Inflammatory macrophage treated with lipopolysaccharide for 4 hours (primary cell): ENCODE measurements at places on chromosomes 1 and 21.
A peak's percentile ranks its signal among the peaks of the same experiment; 100 is the strongest.

DNA sequence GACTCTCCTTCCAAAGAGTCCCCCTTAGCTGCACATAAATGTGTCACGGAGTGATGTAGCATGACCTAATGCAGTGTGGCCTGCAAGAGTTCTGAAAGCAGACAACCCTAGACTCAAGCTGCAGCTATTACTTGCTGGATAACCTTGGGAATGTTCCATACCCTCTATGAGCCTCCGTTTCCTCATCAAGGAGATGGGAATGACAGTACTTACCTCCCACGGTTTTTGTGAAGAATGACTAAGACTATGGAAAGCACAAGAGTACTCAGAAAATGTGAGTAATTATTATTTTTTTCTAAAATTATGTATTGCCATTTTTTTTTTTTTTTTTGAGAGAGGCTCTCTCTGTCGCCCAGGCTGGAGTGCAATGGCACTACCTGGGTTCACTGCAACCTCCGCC lies 3.0 kb downstream of the TTC39A start:
- peak; percentile 16 for DNase-seq

GRCh38 chr1:223339861-223340260 lies 24.1 kb downstream of the SUSD4 start:
- DNase-seq: no peak

DNA sequence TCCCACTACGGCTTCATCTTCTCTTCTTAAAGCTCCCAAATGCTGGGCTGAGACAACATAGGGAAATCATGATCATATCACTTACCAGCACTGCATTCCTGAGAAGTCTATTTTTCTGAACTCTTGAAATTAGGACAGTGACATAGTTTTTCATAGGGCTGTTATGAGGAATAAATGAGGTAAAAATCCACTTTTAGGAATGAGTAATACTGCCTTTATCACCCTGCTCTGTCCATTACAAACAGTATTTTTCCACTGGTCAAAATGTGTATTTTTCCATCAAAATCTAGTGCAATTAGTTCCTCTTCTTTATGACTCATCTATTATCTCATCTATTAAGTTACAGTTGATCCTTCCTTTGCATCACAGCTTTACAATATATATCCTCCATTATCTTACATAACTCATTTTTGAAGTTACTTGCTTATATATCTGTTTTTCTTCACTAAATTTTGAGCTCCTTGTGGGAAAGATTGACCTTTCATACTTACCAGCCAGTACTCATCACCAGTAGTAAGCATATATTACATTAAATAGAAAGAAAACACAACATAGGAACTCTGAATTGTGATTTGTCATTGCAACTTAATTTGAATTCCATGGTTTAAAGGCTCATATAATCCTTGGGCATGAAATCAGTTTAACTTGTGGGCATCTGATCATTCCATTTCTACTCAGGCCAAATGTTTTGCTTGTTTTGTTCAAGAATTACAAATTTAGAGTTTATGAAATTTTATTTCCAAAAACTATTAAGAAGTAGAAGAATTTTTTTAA lies 37.1 kb downstream of the PRRX1 start:
- peak; percentile 26 for DNase-seq

- no peak for DNase-seq
Observed at GRCh38 chr1:180194546-180195207, 35.4 kb upstream of the LHX4 start.

DNA sequence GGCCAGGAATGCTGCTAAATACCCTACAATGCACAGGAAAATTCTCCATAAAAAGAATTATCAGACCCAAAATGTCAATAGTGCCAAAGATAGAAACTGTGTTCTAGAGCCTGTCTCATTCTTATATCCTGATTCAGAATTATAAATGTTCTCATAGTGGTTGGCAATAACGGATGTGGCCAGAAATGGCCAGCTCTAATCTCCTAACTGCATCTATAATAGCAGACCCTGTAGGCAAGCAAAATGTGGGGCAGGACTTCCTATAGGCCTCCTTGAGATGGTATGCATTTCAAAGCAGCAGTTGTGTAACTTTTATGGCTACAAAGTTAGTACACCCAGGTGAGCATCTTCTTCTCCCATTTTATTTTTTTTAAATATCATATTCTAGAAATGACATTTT lies 95.9 kb upstream of the SGIP1 start:
- peak; percentile 17 for DNase-seq

DNA sequence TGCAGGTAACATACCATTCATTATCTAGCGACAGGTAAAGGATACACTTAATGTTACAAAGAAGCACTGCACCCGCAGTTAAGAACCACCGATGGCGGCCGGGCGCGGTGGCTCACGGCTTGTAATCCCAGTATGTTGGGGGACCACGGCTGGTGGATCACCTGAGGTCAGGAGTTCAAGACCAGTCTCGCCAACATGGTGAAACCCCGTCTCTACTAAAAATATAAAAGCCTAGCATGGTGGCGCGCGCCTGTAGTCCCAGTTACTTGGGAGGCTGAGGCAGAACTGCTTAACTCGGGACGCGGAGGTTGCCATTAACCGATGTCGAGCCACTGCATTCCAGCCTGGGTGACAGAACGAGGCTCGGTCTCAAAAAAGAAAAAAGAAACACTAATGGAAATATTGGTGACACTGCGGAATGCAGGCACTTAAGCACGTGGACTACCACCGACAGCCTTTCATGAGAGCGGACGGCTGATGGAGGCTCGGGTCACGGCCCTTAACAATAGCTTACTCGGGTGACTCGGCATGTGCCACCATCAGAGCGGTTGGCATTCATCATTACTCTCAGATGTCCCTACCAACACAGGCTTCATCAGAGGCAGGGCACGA lies 542 bp downstream of the GAS5 start:
- no peak for DNase-seq
